ENCODE measurements at places on chromosomes 11 and 22. TPM values are rescaled to one million over a fixed set of nuclear protein-coding genes. Genes with fewer than 3 reads are reported as not detected.

DNA sequence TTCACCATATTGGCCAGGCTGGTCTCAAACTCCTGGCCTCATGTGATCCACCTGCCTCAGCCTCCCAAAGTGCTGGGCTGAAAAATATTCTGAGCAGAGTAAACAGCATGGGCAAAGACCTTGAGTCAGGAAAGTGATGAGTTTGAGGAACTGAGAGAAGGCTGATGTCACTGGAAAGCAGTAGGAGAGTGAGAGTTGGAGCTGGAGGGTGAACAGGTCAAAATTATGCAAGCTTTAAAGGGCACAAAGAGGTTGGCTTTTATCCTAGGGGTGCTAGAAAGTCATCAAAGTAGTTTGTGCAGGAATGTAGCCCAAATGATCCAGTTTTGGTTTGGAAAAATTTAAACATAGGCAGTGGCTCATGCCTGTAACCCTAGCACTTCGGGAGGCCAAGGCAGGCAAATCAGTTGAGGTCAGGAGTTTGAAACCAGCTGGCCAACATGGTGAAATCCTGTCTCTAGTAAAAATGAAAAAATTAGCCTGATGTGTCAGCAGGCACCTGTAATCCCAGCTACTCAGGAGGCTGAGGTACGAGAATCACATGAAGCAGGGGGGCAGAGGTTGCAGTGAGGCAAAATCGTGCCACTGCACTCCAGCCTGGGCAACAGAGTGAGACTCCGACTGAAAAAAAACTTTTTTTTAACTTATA is 44.7 kb upstream of the CXCR5 start:
- no peak for DNase-seq

ACTN3 gene
- total RNA-seq = not detected

OVOL1 gene
- 159 TPM for total RNA-seq

GRCh38 chr11:69267395-69267805 is 26.6 kb upstream of the MYEOV start:
- no peak for DNase-seq

WT1 gene
- total RNA-seq = not detected

ROBO4 gene
- total RNA-seq = 18.1 TPM
